Stimulated activated CD4-positive, alpha-beta T cell treated with anti-CD3 and anti-CD28 coated beads, Interleukin-4, amount 100 ng/mL, for 4 hours (primary cell): ENCODE measurements at places on chromosomes 7 and 10.

DNA sequence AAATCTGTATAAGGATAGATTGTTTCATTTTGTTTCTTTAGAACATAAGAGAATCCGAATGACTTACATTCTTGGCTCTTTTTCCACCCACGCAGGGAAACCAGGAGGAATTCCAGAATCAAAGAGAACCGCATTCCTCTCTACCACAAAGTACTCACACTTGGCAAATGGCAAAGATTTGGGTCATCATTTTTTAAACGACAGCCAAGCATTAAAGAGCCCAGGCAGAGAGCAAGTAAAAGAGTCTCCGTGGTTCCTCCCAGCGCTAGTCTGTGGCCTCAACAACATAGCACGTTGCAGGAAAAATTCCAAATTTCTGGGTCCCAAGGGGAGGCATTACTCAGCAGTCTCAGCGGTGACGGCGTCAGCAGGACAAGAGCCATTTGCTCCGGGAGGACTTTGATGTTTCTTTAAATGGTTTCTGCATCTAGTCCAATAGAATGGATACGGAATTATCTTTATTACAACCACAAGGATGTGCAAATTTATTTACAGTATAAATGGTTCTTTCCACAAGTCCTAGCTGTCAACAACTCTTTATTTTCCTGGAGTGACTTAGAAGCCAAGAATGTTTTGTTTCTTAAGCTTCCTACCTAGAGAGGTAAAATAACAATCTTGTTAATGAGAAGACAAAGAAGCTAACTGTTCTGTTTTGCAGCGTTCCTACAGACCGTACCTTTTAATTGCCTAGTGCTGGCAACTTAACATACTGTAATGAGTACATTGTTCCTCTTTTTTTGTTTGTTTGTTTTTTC, 232.5 kb downstream of the SKIDA1 start:
- DNase-seq: no peak

GRCh38 chr7:18667466-18667865, 171.9 kb downstream of the HDAC9 start:
- DNase-seq: no peak

- no peak for DNase-seq
Observed at GRCh38 chr10:8356283-8356682, 301.8 kb downstream of the GATA3 start.

DNA sequence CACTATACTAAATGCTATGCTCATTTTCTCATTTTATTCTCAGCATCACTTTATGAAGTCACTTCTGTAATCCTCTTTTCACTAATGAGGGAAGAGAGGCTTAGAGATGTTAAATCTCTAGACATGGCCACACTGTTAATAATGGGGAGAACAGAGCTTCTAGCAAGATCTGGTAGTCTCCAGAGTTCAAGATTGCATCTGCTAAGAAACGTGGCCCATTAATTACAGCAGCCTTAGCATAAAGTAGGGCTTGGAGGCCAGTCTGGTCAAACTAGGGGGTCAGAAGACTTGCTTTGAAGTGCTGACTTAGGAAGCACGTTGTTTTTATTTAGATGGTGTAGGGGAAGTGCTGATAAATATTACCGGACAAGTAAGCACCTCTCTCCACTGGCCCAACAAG, 29.3 kb downstream of the ARL4A start:
- DNase-seq: no peak

GRCh38 chr10:124578231-124579010, 116.8 kb downstream of the LHPP start:
- DNase-seq: no peak

- DNase-seq: no peak
Observed at GRCh38 chr10:5583525-5584175, 58.9 kb downstream of the CALML3 start.

DNA sequence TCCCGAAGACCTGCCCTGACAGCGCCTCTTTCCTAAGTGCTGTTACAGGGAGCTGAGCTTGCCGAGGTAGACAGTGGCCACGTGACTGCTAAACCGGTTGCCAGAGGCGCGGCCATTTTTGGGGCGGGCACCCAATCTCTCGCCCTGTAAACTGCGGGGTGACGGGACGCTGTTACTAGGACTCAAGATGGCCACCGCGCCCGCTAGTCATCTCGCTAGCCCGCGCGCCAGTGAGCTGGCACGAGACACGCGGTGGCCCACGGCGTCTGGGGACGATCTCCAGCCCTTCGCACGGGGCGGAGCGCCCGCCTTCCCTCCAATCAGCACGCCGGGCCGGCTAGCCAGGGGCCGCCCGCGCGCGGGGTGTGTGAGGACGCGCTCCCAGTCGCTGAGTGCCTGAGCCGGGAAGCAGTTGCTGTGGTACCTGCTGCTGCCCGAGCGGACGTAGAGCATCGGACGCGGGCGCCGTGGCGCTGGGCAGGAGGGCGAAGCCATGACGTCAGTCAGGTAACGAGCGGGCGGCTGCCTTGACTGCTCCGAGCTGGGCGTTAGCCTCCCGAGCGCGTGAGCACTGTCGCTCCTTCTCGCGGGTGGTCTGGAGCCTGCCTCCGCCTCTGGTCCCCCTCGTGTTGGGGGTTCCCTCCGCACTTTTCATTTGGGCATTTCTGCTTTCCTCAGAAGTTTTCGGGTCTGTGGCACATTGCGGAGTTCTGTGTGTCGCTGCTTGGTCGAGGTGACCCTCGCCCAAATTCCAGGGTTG, 25.5 kb downstream of the ADK start:
- peak; percentile 93 for DNase-seq

GRCh38 chr10:108384378-108384777, 1219.9 kb upstream of the SORCS1 start:
- no peak for DNase-seq

DNA sequence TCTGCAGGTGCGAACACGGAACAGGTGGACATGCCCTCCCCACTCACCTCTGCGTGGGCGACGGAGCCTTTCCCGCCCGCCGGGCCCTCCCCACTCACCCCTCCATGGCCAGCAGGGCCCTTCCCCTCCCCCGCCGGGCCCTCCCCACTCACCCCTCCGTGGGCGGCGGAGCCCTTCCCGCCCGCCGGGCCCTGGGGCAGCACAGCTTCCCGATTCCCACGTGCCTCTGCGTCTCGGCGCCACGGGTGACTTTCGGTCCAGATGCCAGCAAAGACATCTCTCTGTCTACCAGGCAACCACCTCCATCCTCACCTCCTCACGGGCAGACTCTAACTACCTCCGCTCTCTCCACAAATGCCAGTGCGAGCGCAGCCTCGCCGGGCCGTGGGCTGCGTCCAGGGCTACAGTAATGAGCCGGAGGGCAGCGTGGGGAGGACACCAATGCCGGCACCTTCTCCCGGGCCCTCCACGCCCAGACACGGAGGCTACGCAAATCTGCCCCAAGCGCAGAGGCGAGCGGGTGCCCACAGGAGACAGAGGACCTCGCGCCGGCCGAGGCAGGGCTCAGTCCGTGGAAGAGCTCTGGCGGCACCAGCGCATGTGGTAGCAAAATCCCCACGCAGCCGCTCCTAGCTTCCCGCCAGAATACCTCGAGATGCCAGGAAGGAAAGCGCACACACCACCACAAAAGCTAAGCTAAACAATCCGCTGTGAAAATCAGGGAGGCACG, 21.8 kb downstream of the GPER1 start:
- no peak for DNase-seq

DNA sequence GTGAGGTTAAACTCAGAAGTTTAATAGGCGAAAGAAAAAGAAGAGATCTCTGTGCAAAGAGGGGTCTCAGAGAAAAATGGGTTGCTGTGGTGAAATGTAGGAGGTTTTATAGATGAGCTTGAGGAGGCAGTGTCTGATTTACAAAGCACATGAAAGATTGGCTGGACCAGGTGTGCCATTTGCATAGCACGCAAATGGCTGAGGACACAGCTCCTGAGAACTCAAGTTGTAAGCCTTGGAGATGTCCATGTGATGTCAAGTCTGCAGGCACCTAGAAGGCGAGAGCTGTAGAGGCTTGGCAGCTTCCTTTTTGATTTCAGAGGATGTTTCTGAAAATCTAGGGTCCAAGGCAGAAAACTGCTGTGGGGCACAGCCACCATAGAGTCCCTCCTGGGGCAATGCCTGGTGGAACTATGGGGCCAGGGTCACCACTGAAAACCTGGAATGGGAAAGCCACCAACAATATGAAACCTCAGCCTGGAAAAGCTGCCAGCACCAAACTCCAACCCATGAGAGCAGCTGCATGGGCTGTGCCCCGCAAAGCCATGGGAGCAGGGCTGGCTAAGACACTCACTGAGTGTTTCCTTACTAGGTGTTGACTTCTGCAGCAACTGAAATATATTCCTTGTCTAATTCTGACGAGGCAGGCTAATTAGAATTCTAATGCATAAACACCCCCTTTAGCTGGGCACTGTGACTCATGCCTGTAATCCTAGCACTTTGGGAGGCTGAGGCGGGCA, 96.9 kb upstream of the TNS3 start:
- no peak for DNase-seq

- DNase-seq: no peak
Observed at GRCh38 chr10:1644191-1644711, 93.1 kb downstream of the ADARB2 start.

DNA sequence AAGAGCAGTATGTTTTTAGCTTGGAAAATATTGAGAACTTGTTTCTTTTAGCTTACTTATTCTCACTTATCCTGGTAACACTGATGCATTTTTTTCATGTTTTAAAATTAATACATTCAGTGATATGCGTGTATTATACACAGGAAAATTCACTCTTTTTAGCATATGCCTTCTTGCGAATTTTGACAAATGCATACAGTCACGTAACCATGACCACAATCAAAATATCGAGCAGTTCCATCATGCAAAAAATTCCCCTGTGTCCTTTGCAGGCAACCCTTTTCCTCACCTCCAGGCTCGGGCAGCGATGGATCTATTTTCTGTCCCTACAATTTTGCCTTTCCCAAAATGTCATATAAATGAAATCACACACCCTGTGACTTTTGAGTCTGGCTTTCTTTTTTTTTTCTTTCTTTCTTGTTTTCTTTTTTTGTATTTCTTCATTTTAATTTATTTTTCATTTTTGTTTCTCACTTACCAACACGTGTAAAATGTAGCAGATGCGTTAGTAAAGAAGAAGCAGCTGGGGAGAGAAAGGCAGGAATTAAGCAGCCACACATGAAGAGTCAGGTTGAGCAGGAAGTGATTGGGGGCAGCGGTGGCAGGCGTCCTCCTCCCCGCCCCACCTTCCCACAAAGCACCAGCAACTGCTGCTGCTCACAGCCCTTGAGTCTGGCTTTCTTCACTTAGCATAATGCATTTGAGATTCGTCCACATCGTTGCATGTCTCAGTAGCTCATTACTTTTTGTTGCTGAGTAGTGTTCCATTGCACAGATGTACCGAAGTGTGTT, 29.9 kb downstream of the ADRB1 start:
- DNase-seq: no peak

DNA sequence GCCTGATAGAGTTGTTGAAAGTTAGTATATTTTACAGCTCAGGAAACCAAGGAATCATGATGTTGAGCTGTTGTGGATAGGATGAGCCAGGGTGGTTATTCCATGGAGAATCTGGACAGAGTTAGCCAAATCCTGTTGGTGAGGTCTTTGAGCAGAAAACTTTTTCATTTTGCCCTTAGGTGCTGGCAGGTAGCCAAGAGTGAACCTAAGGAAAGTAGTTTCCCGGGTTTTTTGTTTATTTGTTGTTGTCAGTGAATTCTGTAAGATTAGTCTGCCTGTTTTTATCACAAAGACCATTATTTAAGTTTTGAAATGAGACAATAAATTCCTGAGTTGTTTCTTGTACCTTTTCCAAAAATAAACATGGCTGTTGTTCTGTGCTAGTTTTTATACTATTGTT, 61.0 kb downstream of the GALNT11 start:
- no peak for DNase-seq

GRCh38 chr10:78511324-78512204, 477.9 kb downstream of the RPS24 start:
- no peak for DNase-seq

DNA sequence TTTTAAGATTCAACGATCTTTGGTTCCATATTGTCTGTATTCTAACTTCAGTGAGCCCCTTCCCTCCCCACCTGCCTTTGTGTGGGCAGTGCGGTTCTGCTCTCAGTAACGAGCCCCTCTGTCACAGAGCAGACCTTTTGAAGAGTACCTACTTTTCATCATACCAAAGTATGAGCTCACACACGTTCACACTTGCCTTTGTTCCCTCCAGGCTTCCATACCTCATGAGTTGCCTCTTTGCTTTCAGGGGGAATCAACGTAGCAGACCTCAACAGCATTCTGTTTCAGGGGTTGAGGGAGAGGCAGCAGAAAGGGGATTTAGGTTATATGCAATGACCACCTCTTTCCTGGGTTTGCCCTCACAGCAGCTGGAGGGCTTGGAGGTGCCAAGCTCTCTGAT, 211.4 kb upstream of the MDFIC start:
- DNase-seq: no peak

DNA sequence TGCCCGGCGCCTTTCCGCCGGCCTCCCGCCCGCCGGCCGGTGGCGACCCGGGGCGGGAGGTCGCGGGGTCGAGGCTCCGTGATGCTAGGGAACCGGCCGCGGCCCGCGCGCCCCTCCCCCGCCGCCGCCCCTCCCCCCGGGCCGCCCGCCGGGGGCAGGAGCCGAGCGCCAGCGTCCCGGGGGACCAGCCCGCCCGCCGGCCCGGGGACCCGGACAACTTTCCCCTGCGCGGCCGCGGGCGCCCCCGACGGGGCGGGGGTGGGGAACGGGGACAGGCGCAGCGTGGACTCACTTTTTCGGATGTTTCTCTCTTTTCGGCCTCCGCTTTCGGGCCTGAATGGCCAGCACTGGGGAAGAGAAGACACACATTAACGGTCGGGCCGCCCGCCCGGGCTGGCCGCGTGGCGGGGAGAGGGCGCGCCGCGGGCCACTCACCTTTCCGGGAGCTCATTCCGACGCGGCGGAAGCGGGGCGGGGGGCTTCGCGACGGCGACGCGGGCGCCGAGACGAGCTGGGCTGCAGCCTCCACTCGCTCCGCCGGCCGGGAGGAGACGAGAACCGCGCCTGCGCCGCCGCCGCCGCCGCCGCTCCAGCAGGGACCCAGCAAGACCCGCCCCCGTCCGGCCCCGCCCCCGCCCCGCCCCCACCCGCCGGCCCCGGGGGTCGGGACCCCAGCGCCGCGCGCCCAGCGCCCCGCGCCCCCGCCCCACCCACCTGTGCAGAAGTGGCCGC, at the start of gene SRPK2:
TSS of gene SRPK2 (minus strand) at position 566 of the 732 bp plus-strand sequence.
- peak; percentile 76 for DNase-seq
